Chondrocyte (in vitro differentiated cells): ENCODE measurements at places on chromosomes 16 and 17. TPM values are rescaled to one million over a fixed set of nuclear protein-coding genes. Genes with fewer than 3 reads are reported as not detected.

GRCh38 chr16:20799599-20799998 lies 6.7 kb downstream of the ERI2 start:
- no peak for DNase-seq

GRCh38 chr17:52754838-52755237 lies 596.3 kb upstream of the CA10 start:
- no peak for DNase-seq

- DNase-seq, result no peak
These were observed 51.4 kb downstream of the RAP1GAP2 start for GRCh38 chr17:2847381-2848333.

- no peak for DNase-seq
These were observed 7.4 kb downstream of the KCNH6 start for GRCh38 chr17:63530557-63531021.

DNA sequence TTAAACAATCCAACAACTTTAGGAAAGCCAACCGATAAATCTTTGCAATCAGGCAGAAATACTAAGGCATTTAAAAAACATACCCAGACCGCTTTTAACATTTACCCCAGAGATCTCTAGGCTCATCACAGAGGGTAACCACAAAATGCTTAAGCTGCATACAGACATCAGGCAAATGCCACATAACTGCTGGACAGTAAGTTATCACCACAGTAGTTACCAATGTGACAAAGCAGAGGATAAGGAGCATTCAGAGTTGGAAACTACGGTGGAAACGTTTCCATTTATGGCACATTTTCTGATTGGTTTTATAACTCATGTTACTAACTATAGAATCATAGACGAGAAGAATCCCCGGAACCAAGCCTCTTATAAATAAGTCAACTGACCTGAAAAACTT lies 77.5 kb downstream of the KANSL1 start:
- no peak for DNase-seq

DNA sequence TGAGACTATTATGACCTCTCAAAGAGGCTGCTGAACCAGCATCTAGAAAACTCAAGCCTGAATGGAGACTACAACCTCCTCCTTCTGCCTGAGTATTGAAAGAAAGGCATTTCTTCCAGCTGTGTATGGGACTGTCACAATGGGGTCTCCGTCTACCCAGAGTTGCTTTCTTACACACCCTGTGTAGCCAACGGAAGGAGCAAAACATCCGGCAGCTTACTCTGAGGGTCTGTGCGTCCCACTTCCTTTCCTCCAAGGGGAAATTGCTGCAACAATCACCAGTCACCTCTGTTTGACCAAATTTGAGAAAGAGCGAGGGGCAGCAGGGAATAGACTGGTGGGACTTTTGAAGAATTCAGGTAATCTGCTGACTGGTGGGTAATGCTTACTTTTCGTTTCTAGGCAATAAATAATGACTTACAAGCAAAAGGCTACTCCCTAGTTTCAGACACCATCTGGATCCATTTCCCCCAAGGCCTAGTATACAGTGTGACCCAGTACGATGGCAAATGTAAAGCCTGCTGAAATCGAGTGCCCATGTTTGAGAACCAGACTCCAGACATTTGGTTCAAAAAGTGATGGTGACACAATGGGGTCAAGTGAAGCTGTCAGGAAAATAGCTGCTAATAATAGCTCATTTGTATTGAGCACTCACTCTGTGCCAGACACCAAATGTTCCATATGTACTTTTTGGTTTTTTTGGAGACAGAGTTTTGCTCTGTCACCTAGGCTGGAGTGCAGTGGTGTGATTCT lies 81.7 kb downstream of the YPEL2 start:
- DNase-seq, result no peak

DNA sequence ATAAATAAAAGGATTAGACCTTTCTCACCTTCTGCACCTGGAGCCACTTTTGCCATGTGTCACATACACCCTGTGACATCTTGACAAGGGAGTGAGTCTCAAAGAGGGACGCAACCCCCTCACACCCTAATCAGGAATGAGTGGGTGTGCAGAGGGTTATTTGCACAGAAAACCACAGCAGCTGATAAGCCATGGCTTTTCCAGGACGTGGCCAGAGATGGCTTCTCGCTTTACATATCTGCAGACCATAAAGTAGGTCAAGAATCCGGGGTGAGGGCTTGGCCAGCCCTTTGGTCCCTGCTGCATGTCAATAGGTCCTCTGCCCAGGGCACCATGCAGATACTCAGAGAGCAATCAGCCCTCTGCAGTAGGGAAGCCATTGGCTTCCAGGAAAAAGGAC lies 2.4 kb upstream of the CD300LF start:
- no peak for DNase-seq

- DNase-seq, result no peak
These were observed 137.1 kb downstream of the ZFHX3 start for GRCh38 chr16:72910875-72911274.

The KRTAP2-3 gene
- total RNA-seq, result not detected in 3 replicates

DNA sequence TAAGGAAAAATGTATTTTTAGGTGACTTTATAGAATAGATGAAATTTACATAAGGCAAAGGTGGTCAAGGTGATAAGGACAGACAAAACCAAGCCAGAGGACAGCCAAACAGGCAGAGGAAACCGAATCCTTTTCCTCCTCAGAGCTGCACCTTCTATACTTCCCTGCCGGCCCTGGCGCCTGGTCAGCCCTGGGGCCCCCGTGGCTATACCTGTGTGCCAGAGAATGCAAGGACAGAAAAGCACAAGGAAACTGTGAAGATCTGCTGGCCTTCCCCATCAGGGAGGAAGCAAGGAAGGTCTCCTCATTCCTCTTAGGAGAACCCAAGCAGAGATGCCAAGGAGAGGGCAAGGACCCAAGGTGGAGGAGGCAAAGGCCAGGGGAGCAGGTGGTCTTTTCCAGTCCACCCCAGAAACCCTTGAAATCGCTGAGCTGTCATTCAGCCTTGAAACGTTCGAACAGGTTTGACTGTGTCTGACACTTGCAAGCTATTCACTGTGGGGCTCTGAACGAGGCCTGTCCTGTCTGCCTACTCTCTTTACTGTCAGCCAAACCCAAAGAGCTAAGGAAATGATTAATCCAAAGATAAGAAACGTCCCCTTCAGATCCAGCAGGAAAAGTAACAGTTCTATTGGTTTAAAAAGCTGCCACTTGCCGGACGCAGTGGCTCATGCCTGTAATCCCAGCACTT lies 114.4 kb downstream of the XYLT1 start:
- no peak for DNase-seq

The ZNF598 gene
- 39.0 to 43.4 TPM (median 41.7 TPM) in 3 replicates for total RNA-seq

GRCh38 chr17:79224903-79225302 lies 150.3 kb downstream of the ENGASE start:
- DNase-seq, result no peak

DNA sequence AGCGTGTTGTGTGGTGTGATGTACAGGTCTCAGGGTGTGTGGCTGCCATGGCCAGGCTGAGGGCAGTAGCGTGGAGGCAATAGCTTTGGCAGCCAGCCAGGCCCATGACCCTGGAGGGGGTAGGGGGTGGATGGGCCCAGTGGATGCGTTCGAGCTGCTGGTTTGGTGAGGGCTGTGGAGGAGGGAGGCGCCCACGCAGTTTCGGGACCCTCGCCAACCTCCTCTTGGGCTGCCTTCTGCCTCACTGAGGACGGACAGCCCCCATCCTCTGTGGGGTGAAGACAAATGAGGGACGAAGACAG lies 238.6 kb upstream of the GSE1 start:
- DNase-seq, result no peak

DNA sequence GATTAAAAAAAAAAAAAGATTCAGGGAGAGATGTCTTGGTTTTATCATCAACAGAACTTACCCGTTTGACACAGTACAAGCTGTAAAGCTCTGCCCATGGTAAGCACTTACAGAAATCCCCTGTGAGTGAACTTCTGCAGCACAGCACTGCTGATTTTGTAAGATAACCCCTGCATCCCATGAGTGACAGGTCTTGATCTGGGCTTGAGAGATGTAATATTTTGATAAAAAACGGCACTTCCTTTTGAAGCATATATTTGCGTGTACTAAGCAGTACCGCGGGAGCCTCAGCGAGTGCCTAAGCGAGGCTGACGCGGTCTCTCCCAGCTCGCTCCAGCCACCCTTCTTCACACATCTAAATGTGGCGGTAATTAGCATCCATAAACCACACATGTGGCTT lies 50.5 kb downstream of the IKZF3 start:
- no peak for DNase-seq

DNA sequence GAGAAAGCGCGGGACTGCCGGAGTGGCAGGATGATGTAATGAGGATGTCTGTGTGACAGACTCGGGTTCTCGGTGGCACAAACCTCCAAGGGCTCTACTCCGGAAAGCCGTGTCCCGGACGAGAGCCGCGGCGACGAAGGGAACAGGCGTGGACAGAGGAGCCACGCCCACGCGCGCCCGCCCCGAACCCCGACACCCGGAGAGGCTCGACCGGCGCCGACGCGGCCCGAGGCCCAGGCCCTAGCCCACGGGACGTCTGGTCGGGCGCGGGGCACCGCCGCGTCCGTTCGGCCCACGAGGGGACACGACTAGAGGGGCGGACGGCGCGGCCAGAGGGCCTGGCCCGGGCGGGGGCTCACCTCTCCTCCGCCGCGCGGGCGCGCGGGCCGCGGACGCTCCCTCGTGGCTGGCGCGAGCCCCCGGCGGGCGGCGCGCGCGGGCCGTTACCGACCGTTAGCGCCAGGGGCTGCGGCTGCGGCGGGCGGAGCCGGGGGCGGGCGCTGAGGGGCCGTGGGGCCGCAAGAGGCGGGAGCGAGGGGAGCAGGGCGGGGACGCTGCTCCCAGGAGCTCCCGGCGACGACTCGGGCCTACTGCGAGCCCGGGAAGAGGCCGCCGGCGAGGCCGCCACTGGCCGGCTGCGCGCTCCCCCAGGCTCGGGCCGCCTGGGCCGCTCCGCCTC lies 2.1 kb upstream of the IRX5 start:
- DNase-seq, result no peak

GRCh38 chr17:49294122-49294521 lies 63.5 kb upstream of the PHOSPHO1 start:
- no peak for DNase-seq

DNA sequence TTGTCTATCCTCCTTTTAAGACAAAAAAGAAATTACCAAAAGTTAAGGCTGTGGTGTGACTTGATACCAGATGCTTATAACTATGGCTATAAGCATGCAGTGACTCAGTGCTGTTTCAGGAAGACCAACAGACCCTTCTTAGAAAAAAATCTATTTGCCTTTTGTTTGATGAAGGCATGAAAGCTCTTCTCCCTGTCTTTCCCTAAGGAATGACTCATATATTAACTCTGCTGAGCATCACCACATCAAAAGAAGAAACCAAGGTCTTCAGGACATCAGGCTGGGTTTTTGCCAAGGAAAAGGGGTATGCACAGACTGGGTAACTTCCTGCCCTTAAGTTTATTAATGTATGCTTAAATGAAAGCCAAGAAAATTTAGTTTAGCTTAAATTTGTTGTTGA lies 47.1 kb downstream of the VMP1 start:
- no peak for DNase-seq

DNA sequence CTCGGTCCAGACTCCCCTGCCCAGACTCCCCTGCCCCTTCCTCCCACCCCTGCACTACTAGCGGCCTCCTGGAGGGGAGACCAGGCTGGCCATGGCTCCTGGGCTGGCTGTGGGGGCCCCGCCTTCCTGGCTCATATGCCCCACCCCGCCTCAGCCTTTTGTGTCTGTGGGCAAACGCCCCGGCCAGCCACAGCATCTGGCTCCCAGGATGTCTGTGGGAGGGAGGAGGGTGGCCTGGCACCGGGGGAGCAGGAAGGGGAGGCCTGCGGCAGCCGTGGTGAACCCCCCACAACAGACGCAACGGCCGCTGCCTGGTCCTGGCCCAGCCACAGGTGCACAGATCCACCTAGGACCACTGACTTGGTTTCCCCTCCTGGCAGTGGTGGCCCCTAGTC lies 32.9 kb downstream of the BAHCC1 start:
- DNase-seq, result no peak

- DNase-seq, result no peak
These were observed 685 bp upstream of the MPG start for GRCh38 chr16:77273-77806.

DNA sequence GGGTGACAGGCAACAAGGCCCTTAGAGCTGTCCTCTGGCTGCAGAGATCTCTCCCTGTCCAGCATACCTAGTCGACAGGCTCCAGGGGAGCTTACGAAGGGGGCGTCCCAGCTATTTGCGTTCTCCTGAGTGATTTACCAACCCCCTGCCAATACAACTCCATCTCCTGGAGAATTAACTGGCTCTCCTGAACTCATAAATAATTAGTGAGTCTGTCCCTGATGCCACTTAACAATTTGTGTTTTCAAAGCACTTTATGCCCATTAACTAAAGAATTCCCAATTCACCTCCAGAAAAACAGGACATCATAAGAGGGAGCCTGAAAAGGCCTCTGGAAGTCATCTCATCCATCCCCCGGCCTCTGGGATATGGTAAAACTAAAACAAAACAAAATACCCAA lies 26.7 kb downstream of the SDK2 start:
- no peak for DNase-seq

The NLRC5 gene
- 6.3 to 10.7 TPM (median 6.6 TPM) in 3 replicates for total RNA-seq

The NOMO2 gene
- total RNA-seq, result 182 to 204 TPM (median 183 TPM) in 3 replicates

DNA sequence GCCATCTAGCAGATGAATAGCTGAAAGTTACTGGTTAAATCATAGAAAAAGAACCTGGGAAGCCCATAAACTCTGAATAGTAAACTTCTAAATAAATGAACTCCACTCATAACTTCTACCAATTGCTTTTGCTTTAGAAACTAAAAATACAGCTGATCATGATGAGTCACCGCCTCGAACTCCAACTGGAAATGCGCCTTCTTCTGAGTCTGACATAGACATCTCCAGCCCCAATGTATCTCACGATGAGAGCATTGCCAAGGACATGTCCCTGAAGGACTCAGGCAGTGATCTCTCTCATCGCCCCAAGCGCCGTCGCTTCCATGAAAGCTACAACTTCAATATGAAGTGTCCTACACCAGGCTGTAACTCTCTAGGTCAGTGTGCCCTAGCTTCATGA lies 9.7 kb downstream of the KAT7 start:
- no peak for DNase-seq

GRCh38 chr16:22888791-22889190 lies 74.8 kb downstream of the HS3ST2 start:
- DNase-seq, result no peak

The BAIAP3 gene
- total RNA-seq, result 0.36 to 1.7 TPM (median 1.5 TPM) in 3 replicates

- DNase-seq, result no peak
These were observed 18.9 kb downstream of the LGALS9 start for GRCh38 chr17:27649929-27650328.

DNA sequence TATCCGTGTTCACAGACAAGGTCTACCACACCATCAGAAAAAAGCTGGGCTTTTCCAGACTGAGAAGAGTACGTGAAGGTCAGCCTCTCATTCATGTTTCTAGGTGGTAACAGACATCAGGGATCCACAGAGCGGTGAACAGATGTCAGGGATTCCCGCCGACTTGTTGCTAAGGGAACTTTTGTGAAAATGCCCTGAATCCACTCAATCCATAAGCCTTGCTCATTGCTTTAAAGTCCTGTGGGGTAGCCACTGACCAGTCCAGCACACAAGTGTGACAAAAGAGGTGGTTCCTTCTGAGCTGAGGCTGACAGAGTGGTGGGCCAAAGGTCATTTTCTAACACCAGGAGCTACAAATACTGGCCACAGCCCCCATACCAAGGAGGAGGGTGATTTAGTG lies 5.9 kb downstream of the GAS7 start:
- DNase-seq, result no peak
